ENCODE measurements at places on chromosomes 2 and 18.

GRCh38 chr18:76530391-76530790, 35.3 kb upstream of the ZNF516 start:
- DNase-seq: no peak

DNA sequence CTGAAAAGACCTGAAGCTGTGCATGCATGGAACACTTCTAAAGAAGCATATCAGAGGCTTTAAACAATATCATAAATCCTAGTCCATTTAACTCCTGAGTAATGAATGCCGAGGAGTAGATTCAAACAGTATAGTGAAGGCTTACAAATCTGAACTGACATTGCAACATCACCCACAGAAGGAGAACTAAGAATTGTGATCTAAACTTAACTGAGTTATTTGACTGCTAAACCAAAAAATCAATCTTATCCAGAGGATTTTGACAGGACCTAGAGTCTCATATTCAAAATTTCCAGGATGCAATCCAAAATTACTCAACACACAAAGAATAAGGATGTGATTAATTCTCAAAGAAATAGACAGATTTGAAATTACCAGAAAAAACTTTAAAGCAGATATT, 181.0 kb downstream of the SLC39A10 start:
- peak; percentile 78 for DNase-seq

- no peak for DNase-seq
Measured at GRCh38 chr18:44629406-44629805, 51.3 kb upstream of the SETBP1 start.

DNA sequence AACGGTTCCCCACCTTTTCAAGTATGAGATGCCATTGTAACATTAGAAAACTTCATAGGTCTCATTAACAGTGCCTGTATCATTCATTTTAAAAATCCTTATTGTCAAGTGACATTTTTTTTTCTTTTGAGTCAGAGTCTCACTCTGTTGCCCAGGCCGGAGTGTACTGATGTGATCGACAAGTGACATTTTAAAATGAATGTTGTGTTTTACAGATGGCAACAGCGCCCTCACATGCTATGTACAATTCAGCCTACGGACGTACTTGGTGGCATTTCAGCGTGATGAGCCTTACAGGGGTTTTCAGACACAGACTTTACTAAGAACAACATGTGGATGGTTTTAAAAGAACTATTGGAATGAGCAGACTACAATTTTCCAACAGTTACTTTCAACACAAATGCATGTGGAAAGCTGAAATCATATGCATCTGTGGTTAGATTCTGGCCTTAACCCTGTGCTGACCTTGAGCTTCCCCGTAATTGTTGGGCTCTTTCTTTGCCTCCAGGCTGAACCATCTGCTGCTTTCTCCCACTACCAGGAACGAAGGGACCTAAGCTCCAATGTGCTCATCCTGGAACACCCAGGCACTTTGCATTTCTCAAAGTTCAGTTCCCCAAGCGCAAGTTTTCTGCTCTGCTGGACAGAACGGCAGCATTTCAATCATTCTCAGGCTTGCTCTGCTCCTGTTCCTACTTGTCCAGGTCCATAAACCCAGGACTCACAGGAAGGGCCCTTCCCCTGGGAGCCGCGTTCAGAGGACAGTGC, 119.9 kb upstream of the NDUFV2 start:
- peak; percentile 86 for DNase-seq

DNA sequence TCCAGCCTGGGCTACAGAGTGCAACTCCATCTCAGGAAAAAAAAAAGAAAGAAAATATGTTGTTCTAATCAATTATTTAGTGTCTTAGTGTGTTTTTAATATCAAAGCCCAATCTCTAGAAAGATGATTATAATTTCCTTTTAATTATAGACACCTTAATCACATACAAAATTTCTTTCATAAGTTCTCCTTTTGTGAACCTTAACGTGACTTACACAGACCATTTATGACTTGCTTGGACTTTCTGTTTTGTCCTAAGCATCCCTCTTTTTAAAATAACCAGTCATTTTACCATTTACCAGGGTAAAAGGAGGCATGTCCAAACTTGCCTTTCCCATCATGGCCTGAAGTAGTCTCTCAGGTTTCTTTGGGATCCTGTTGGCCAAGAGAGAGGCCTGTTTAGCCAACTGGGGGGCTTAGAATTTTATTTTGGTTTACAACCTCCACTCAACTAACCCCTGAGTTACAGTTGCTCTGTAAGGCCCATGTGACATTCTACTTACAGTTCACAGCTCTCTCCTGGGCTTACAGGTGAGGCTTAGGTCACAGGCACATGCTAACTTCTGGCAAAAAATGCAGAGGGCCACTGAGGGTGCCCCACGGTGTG, 23.9 kb upstream of the GPR155 start:
- peak; percentile 28 for DNase-seq

- DNase-seq: peak; percentile 64
Measured at GRCh38 chr18:67731851-67732250, 215.3 kb upstream of the DSEL start.

- DNase-seq: no peak
Measured at GRCh38 chr18:46282646-46283045, 178.5 kb downstream of the HAUS1 start.

GRCh38 chr2:128513961-128514283, 195.3 kb upstream of the HS6ST1 start:
- no peak for DNase-seq

DNA sequence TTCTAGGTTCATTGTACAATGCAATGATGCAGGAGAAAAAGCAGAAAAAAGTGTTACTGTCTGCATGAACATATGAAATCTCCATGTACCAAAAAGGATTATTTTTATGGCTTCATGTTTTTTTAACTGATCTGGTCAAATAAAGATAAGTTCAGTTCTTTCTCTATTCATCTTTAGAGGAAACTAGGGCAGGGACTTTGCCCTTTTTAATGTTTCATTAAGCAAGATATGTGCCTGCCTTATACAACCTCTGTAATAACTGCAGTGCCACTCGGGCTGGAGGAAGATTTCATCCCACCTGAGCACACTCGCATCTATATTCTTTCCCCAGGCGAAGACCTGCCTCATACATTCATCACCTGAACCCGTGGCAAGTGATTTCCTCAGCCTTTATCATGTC, 157.9 kb upstream of the DDX18 start:
- DNase-seq: no peak

- DNase-seq: no peak
Measured at GRCh38 chr18:79797518-79798345, at the start of gene KCNG2. Gene KCNG2 (plus strand): TSS chr18:79797938. CDS start chr18:79863668, 65,730 bp downstream.

DNA sequence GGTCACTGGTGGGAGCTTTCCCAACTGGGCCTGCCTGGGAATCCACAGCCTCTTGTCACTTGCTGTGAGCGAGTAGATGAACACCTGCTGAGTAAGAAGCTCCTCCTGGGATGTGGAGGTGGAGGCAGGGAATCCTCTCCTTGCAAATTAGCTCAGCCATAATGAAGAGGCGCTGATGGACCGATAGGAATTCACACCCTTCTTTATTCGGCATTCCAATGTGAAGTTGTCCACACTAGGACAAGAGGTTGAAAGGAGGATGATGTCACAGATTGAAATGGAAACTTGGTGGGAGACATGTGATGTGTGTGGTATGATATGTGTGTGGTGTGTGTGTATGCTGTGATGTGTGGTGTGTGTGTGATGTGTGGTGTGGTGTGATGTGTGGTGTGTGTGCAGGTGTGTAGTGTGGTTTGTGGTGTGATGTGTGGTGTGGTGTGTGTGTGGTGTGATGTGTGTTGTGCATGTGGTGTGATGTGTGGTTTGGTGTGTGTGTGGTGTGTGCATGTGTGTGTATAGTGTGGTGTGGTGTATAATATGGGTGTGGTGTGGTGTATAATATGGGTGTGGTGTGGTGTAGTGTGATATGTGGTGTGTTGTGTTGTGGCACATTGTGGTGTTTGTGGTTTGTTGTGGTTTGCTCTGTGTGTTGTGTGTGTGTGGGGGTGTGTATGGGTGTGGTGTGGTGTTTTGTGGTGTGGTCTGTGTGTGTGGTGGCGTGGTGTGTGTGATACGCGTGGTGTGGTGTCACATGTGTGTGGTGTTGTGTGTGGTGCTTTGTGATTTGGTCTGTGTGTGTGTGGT, 216.4 kb downstream of the BCL2 start:
- no peak for DNase-seq

DNA sequence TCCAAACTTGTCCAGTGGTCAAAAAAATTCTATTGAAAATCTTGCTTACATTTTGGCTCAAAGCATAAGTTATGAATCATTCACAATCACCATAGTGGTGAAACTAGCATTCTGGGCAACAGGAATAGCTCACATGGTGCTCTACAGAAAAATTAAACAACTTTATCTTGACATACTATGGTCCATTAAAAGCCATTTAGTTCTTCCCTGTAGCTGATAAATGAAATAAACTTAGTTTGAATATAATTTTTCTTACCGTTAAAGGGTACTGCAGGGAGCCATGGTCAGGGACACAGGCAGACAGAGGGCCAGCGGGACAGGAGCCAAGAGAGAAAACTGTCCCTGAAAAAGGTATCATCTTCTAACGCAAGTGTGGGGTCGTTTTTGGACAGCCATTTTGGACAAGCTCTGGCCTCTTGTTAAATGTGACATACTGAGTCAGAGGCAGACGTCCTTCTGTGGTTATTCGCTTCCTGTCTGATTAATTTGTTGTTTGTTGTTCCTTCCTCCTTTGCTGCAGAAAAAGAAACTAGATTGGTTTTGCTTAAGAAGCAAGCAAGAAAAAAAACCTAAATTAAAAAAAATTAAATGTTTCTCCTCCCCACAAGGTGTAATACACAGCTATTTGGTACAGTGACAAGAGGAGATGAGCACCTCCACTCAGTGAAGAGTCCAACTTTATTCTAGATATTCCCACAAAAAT, at the start of gene WIPF1:
TSS of gene WIPF1 (minus strand) at position 460 of the 703 bp plus-strand sequence. CDS start 12,231 bp downstream, outside the sequence.
- DNase-seq: peak; percentile 58
